AG04450 (cell line): ENCODE measurements at places on chromosomes 1 and 21. TPM values are rescaled to one million over a fixed set of nuclear protein-coding genes. Genes with fewer than 3 reads are reported as not detected.

C8A gene
- not detected in 2 replicates for polyA plus RNA-seq

FCGR3A gene
- not detected in 2 replicates for polyA plus RNA-seq

ADORA3 gene
- polyA plus RNA-seq = not detected in 2 replicates

DNA sequence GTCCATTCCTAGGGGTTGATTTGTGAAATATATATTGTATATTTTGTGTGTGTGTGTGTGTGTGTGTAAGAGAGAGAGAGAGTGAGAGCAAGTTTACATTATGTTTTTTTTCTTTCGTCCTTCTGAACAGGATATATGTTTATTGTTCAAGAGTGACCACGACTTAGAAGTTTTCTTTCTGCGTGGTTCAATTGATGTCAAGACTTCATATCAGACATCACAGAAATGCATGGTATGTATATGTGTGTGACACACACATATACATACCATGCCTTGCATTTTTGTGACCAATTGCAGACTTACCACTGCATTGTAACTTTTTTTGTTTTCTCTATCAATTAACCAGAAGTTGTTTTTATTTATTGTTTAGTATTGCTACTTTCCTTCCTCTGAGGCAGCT is 2.5 kb downstream of the RASAL2 start:
- no peak for DNase-seq

- no peak for DNase-seq
Observed at GRCh38 chr1:231721436-231721835, 94.8 kb downstream of the DISC1 start.

DNA sequence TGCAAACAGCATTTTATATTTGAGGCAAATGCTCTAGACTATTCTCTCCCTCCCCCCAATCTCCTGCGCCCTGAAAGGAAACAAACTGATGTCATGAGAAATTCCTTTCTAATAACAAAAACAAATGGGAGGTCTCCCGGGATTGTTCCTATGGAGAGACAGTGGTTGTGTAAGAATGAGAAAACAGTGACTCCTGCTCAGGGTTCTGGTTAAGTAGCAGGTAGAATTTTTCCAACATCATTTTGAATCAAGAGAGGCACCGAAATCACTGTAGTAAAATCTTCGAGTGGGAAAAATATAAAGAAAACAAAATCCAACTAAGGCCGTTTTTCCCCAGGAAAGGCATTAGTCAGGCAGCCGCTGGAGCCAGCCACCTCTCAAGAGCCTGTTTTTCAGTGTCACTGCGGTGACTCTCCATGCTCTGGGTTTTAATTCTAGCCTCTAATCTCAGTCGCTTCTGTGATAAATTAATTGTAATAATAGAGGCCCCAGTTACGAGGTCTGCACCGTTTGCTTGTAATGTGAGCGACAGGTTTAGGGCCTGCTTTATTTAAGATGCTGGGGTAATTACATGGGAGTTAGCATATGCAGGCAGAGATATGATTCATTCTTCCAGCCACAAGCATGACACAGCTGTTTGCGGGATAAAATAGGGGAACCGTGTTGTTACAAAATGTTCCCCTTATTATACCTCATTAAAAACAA is 80.3 kb downstream of the RNF220 start:
- DNase-seq = peak; percentile 10

- no peak for DNase-seq
Observed at GRCh38 chr1:197850042-197850441, 52.4 kb upstream of the C1orf53 start.

DNA sequence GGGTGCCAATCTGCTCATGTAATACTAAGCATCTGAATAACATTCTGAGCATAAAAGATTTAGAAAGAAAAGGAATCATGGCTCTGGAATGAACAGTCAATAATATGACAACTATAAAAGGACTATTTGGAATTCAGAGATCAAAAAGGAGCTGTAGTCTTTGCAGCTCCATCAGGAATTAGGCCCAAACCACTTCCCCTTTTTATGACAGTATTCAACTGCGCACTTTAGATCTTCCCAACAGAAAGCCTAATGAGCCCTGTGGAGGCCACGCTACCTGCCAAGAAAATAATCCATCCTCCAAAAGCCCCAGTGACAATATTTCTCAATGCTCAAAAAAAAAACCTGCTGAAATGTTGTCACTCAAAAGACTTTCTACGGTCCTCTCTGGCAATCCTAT is 163.2 kb downstream of the SNX7 start:
- no peak for DNase-seq

DNA sequence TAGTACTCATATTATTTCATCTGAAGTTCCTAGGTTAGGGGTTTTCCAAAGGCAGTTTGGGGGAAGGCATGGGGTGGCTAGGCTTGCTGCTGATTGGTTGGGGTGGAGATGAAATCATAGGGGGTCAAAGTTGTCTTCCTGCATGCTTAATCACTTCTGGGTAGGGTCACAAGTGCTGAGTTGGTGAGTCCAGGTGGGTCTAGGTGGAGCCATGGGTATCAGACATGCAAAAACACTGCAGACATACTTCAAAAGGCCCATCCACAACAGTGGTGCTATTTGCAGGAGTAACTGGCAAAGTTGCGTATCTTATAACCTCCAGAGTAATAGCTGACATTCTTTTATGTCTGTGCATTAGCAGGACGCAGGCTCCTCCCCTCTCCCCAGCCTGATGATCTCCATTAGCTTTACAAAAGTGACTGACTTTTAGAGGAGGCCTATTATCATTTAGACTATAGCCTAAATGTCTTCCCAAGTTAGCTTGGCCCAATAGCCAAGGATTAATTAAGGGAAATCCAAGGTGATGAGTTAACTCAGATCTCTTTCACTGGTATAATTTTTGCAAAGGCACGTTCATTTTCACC is 374.4 kb upstream of the PRMT6 start:
- no peak for DNase-seq

- no peak for DNase-seq
Observed at GRCh38 chr21:46545363-46545762, 59.5 kb downstream of the S100B start.

GRCh38 chr1:24773618-24774017 is 28.4 kb downstream of the CLIC4 start:
- DNase-seq = no peak
